H9 (cell line): ENCODE measurements at places on chromosomes 2 and 18. TPM values are rescaled to one million over a fixed set of nuclear protein-coding genes. Genes with fewer than 3 reads are reported as not detected.

The CFAP221 gene
- total RNA-seq = 0.20 and 0.46 TPM in 2 replicates

The CNTNAP5 gene
- 0.39 and 0.48 TPM in 2 replicates for total RNA-seq

The HOXD1 gene
- total RNA-seq = not detected in 2 replicates

The ALPP gene
- 0.15 and 0.20 TPM in 2 replicates for total RNA-seq
